ENCODE measurements at places on chromosomes 13 and 19.
A peak's percentile ranks its signal among the peaks of the same experiment; 100 is the strongest.

DNA sequence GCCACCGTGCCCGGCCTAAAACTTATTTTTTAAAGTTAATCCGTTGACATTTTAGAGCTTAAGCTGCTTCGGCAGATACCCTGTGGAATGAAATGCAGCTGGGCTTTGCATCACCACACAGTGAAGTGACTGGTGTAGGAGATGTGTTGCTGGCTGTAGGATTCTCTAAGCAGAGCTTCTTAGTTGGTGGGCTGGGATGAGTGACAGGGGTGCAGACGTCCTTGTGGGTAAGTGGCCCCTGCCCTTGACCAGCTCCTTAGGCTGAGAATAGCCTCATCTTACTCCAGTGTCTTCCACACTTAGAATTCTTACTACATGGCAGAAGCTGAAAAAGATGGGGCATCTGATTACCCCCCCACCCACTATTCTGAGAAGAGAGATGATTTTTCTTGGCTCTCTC, 11.6 kb downstream of the GATAD2A start:
- no peak for DNase-seq

DNA sequence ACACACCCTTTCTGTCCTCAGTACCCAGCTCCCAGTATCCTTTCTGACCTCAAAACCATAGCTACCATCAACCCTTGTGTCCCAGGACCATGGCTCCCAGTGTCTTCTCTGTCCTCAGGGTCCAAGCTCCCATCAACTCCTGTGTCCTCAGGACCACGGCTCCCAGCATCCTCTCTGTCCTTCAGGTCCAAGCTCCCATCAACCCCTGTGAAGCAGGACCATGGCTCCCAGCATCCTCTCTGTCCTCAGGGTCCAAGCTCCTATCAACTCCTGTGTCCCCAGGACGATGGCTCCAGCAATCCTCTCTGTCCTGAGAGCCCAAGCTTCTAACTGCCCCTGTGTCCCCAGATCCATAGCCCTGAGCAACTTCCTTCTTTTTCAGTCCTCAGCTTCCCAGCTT, 1.7 kb upstream of the CADM4 start:
- no peak for DNase-seq

DNA sequence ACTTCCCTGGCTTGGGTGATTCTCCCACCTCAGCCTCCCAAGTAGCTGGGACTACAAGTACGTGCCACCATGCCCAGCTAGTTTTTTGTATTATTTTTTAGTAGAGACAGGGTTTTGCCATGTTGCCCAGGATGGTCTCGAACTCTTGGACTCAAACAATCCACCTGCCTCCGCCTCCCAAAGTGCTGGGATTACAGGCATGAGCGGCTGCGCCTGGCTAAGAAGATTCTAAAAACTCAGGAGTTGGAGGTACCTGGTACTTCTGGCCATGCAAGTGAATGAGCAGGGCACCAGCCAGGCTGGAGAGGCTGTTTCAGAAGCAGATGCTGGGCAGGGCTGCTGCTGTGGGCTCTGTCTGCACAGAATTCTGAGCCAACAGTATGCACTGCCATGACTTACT, 6.1 kb downstream of the MZF1 start:
- no peak for DNase-seq

GRCh38 chr19:6632002-6632621, 37.8 kb downstream of the TNFSF14 start:
- peak; percentile 19 for DNase-seq

DNA sequence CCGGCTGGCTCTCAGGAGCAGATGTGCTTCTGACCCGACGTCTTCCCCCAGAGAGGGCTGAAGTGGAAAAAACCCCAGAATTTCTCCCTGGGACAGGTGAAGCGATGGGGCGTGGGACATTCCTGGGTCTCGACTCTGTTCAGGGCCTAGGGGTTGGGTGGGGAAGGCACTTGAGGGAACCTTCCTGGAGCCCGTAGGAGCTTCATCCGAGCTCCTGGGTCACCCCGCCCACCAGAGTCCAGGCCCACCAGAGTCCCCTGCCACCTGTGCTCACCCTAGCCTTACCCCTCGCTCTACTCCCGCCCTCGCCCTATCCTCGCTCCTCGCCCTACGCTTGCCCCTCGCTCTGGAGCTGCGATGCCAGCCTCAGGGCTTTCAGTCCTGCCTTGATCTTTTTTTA, 23.2 kb downstream of the EPN1 start:
- DNase-seq: no peak

DNA sequence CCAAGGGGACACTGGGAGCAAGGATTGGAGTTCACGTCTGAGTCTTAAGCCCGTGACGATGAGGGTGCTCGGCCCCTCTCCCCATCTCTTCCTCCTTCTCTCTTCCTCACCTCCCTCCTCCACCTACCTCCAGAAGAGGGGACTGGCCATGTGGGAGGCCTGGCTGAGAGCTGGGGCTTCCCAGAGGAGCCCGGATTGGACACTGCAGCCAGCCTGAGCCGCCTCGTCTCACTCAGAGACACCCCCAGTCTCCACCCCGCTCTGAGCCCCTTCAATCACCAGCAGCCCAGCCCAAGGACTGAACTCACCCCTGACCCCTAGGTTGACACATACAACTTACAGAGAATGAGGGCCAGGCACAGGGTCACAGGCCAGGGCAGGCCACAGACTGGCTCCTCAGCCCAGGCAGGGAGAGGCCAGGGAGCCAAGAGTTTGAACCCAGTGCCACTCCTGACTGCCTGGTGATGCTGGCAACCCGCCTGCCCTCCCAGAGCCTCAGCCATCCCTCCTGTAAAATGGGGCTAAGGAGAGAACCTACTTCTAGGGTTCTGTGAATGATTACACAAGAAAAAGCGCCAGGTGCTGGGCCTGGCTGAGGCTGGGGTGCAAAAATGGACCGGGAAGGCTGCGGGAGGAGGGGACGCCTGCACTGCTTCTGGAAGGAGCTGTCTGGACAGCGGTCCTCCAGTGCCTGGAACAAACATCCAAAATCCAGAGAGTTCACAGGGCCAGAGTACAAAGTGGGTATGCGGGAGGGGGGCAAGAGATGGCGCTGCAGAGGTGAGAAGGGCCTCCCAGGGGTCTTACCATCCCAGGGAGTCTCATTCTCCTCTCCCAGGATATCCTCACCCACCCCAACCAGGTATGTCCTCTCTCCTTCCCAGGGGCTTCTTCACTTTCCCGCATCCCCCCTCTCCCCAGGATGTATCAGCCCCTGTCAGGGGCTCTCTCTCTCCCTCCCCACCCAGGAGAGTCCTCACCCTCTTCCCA, 1.1 kb downstream of the CD79A start:
- DNase-seq: no peak

DNA sequence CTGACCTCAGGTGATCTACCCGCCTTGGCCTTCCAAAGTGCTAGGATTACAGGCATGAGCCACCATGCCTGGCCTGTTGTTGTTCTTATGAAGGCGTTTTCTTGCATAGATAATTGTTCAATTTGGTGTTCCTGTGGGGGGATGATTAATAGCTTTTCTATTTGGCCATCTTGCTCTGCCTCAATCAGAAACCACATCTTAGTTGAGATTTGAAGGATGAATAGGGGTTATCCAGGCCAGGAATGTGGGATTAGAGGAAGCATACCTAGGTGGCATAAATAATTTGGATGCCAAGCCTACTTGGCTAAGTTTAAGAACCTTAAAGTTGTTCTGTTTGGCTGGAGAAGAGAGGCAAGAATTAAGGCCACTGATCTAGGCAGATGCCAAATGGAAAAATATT, 44.4 kb downstream of the CCNA1 start:
- DNase-seq: no peak

- peak; percentile 51 for DNase-seq
These were observed 750 bp upstream of the GPR108 start for GRCh38 chr19:6737873-6738786.

- DNase-seq: no peak
These were observed 37.2 kb upstream of the ATP11A start for GRCh38 chr13:112652512-112653070.

- DNase-seq: peak; percentile 17
These were observed 65.6 kb downstream of the MCF2L start for GRCh38 chr13:113034451-113035212.

GRCh38 chr13:80171096-80171495, 169.8 kb downstream of the SPRY2 start:
- DNase-seq: no peak

- peak; percentile 81 for DNase-seq
These were observed 9.3 kb downstream of the EPHX3 start for GRCh38 chr19:15222738-15223648.

DNA sequence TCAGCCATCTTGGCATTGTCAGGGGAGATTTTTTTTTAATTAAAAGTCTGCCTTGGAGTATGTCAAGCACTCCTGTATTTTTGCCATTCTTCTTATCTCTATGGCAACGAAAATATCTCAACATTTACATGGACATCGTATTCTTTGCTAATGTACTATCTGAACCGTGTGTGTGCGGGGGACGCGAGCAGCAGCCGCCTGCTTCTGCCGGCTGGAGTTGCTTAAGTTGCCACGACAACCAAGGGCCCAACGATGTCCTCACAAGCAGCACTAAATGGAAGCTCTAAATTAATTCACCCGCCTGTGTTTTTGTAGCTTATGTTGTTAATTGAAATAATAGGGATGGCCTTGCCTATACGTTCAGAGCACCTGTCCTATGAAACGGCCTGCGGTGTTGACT, 309.5 kb downstream of the TEX29 start:
- DNase-seq: no peak

DNA sequence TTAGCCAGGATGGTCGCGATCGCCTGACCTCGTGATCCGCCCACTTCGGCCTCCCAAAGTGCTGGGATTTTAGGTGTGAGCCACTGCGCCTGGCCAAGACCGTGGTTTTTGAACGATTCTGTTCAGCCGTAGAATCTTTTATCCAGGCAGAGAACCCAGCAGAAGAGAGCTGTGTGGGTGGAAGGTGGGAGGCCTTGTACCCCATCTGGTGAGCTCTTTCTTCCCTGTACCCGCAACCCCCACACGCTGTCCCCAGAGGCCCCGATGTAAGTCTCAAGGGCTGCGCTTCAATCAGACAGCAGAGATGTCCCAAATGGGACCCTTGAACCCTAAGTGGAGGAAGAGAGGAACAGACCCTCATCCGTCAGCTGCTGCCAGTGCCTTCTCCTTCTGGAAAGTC, 3.7 kb downstream of the SLC25A23 start:
- DNase-seq: no peak

GRCh38 chr19:48821633-48822032, 10.8 kb upstream of the BCAT2 start:
- no peak for DNase-seq

DNA sequence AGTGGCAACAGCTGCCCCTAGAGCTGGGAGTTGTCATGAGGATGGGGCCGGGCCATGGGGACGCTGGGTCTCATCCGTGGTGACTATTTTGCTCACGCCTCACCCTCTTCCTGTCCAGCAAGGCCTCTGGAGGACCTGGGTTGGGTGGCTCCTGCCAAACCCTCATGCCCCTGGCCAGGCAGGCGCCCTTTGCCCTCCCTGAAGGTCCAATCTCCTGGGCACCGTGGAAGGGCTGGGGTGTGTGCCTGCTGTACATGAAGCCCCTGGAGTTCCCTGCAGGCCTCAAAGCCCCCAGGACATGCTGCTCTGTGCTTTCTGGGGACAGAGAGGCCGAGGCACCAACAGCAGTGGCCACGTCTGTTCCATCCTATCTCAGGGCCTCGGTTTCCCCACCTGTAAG, 13.8 kb downstream of the LRP3 start:
- DNase-seq: no peak

- DNase-seq: no peak
These were observed 11.3 kb downstream of the GTPBP3 start for GRCh38 chr19:17348700-17349099.

GRCh38 chr13:40756042-40756441, 14.9 kb downstream of the MRPS31 start:
- no peak for DNase-seq
